ENCODE measurements at places on chromosomes 16 and 17. TPM values are rescaled to one million over a fixed set of nuclear protein-coding genes. Genes with fewer than 3 reads are reported as not detected.

GRCh38 chr16:82344157-82344556 lies 174.1 kb upstream of the MPHOSPH6 start:
- no peak overlapping the region for H3K4me3 ChIP-seq
- no peaks in the 10 kb centered on the region for H3K36me3 ChIP-seq
- no peak for DNase-seq
- H3K4me1 ChIP-seq: no peaks in the 10 kb centered on the region

DNA sequence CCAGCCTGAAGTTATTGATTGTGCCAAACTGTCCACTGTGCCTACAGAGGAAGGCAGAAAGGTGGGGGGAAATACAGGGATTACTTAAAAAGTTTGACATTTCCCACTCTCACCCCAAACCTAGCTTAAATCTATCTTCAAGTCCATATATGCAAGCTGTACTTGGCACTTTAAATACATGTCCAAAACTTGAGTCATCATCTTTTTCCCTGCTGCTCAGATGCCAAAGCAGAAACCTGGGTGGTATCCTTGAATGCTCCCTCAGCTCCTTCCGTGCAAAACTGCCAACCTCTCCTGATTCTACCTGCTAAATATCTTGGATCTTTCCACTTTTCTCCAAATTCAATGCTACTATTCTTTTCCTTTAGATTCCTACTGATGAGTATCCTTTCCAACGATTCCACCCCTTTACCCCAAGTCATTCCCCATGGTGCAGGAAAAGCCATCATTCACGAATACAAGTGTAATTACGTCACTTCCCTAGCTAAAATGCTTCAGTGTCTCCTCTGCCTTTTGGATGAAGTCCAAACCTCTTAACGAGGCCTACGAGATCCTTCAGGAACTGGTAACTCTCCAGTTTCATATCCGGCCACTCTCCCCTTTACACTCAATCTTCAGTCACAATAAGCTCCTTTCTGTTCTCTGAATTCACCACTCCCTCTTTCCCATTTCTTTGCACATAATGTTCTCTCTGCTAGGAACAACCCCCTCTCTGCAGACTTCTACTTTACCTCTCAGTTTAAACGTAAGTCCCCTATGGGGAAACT lies 9.3 kb downstream of the BECN1 start:
- no peaks in the 10 kb centered on the region for H3K27me3 ChIP-seq
- DNase-seq: peak; percentile 81
- no peak overlapping the region for H3K4me3 ChIP-seq
- peaks cover 41% of the 10 kb centered on the region for H3K36me3 ChIP-seq

- H3K27me3 ChIP-seq: peaks cover 34% of the 10 kb centered on the region
- no peaks in the 10 kb centered on the region for H3K36me3 ChIP-seq
- H3K4me1 ChIP-seq: no peaks in the 10 kb centered on the region
- no peak overlapping the region for H3K4me3 ChIP-seq
- no peak overlapping the region for H3K27ac ChIP-seq
These were observed 2.4 kb upstream of the SDK2 start for GRCh38 chr17:73646409-73647300.

DNA sequence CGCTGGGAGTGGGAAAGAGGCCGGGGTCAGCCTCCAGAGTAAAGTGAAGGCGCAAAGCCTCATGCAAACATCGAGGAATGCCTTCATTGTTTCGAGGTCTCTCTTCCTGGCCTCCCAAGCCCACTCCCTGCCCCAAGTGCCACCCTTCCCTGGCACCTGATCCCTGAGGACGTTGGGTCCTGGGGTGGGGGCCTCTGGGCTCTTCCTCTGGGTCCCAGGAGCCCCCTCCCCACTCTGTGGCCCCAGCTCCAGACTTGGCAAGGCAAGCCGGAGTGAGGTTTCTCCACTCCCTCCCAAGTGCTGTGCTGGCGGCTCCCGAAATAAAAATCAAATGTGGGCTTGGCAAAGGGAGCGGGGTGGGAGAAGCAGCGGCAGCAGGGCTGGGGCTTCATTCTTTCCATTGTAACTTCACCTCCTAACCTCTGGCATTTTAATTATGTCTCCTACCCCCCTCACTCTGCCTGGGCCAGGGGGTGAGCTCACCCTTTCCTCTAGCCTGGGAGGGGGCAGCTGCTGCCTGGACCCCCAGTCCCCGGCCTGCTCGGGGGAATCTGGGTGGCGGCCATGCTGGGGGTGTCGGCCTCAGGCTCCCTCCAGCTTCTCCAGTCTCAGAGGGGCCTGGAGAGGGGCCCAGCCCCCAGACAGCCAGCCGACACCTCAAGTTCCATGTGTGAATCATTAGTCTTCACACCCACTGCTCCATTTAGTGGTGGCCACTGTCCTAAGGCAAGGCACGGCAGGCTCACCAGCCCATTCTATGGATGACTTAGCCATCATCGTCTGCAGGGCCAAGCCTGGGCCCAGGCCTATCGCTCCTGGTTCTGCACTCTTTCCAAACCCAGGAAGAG lies 14.6 kb upstream of the TMEM92 start:
- peaks cover 15% of the 10 kb centered on the region for H3K4me1 ChIP-seq
- no peaks in the 10 kb centered on the region for H3K36me3 ChIP-seq
- no peak for DNase-seq
- no peaks in the 10 kb centered on the region for H3K27me3 ChIP-seq
- H3K27ac ChIP-seq: no peak overlapping the region

DNA sequence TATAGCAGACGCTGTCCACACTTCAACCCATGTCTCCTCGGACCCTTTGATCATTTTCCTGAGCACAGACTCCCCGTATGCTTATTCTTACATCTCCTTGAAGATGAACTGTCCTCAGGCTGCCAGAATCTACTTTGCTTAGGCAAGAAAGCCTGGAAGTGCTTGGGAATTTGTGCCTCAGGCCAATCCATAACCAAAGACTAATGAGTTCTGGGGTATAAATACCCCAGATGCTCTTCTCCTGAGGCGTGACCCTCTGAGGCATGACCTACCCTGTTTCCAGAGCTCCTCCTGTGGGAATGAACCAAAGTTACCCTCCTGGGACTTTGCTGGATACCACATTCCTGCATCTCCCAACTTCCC lies 10.1 kb upstream of the TEKT3 start:
- peaks cover 5% of the 10 kb centered on the region for H3K27me3 ChIP-seq
- no peaks in the 10 kb centered on the region for H3K36me3 ChIP-seq
- peaks cover 5% of the 10 kb centered on the region for H3K4me1 ChIP-seq
- peak overlapping the region; percentile 16 for H3K27ac ChIP-seq
- DNase-seq: no peak

Gene WNT9B
- not detected for total RNA-seq

Gene PIK3R5
- not detected for total RNA-seq

Gene FN3K
- total RNA-seq: 0.83 TPM

Gene SLFN12
- 48.6 TPM for total RNA-seq

Gene GDPD3
- total RNA-seq: under 0.01 TPM

Gene SLC5A11
- under 0.01 TPM for total RNA-seq

Gene SYCE1L
- not detected for total RNA-seq

All from IMR-90 (cell line).